Stimulated activated naive CD4-positive, alpha-beta T cell (primary cell): ENCODE measurements at places on chromosomes 16 and 17.

DNA sequence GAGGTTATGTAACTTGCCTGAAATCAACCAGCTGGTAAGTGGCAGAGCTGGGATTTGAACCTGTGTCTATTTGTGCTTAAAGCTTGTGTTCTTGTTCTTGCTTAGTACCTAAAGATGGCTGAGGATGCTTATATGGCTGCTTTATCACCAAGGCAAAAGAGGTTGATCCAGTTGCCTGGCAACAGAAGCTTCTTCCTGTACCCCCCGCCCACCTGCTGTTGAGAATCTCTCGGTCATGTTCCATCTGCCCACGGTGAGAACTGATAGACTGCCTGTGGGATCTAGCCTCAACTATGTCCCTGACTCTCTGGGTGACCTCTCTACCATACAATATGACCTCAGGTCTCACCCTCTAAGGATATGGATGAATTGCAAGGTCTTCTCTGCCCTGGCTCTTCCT lies 60.7 kb downstream of the ABCC6 start:
- no peak for DNase-seq

DNA sequence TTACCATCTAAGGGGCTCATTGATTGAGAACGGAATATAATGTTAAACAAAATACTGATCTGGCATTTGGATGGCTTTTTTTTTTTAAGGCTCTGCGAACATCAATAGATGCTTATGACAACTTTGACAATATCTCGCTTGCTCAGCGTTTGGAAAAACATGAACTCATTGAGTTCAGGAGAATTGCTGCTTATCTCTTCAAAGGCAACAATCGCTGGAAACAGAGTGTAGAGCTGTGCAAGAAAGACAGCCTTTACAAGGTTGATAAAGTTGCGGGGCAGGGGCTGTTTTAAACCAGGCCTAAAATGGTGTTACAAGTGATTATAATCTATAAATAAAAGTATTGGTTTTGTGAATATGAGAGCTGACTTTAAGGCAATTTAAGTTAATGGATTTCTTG lies 22.3 kb downstream of the PTRH2 start:
- DNase-seq: no peak

- DNase-seq: no peak
Observed at GRCh38 chr17:60278237-60278636, 113.7 kb downstream of the USP32 start.

GRCh38 chr16:57522960-57523359 lies 13.4 kb downstream of the CCDC102A start:
- no peak for DNase-seq

GRCh38 chr17:41024697-41025096 lies 2.3 kb downstream of the KRTAP1-5 start:
- no peak for DNase-seq

DNA sequence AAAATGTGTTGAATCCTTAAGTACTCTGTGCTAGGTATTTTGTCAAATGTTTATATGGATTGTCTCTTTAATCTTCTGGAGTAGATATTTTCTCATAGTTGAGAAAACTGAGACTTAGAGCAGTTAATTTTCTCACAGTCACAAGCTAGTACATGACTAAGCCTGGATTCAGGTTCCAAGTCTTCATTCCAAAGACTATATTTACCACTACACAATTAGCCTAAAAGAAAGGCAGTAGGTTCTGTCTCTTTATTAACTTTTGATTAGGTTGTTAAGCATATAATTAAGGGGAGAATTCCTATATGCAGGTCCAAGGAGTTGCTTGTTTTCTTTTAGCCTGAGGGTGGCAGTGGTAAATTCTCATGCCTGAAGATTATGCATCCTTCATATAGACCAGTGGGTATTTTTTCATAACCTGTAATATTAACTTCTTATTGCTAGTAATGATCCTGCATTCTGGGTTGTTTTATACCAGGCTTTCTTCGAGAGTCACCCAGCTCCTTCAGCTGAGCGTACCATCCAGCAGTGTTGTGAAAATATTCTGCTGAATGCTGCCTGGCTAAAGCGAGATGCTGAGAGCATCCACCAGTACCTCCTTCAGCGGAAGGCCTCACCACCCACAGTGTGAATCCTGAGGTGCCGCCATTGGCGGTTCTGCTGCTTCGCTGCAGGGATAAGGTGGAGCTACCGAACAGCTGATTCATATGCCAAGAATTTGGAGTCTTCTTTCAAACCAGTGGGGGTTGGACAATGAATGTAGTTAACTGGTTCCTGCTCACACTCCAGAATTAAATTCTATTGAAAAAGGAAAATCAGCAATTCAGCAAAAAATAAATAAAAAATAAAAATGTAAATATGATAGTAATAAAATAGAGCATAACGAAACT lies 28.2 kb upstream of the KPNB1 start:
- DNase-seq: no peak

DNA sequence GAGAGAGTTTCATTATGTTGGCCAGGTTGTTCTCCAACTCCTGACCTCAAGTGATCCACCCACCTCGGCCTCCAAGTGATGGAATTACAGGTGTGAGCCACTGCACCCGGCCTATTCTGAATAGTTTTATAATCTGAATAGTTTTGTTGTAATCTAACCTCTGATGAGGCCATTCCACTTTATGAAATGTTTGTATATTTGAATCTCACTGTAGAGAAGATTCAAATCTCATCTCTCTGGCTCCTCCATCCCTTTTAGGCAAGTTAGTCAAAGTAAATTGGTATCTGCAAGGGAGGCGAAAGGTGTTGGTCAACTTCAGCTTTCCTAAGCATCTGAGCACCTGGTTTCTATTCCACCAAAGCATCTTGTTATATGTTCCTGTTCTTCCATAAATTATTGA lies 131.2 kb downstream of the BRIP1 start:
- DNase-seq: no peak

DNA sequence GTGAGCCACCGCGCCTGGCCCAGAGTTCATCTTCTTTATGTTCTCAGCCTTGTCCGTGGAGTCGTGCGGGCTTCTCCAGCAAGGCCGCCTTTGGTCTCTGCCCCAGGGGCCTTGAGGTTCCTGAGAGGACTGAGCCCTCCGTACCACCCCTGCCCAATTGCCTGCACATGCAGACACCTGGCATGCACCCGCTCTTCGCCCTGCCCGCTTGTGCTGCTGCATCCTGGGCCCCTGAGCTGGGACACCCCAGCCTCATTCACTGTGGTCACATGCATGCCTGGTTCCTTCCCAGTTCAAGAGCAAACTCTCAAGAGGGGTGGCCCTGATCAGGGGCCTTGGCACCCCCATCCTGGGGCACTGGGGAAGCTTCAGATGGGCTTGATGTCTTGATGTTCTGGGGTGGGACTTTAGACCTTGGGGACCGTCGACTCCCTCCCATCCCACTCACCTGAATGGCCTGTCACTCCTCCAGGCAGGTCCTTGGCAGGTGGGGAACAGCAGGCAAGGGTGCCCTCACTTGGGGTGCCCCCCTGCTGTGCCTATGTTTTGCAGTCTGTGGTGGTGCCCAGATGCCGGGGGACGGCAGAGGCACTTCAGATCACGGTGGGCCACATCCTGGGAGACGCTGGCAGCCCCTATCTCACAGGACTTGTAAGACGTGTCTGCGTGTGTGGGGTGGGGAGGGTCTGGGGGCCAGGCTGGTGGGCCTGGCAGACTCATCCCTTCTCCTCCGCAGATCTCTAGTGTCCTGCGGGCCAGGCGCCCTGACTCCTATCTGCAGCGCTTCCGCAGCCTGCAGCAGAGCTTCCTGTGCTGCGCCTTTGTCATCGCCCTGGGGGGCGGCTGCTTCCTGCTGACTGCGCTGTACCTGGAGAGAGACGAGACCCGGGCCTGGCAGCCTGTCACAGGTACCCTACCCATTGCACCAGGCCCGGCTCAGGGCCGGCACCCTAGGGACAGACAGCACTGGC lies 12.7 kb upstream of the SPNS2 start:
- DNase-seq: peak; percentile 47

DNA sequence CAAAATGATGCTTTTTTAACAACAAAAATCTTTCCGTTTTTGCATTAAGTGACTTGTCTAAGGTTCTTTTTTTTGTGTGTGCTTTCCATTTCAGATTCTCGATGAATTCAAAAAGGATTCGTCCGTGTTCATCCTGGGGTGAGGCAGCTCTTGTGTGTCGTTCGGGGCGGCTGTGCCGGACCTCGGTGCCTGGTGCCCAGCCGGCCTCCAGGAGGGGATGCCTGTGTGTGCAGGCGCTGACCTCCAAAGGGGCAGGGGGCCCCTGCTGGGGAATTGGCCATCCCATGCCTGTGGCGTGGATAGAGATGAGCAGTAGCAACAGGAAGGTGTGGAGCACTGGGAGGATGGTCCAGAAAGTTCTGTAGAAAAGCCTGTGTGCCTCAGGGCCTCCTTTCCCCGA lies 101.7 kb downstream of the PLCG2 start:
- no peak for DNase-seq

DNA sequence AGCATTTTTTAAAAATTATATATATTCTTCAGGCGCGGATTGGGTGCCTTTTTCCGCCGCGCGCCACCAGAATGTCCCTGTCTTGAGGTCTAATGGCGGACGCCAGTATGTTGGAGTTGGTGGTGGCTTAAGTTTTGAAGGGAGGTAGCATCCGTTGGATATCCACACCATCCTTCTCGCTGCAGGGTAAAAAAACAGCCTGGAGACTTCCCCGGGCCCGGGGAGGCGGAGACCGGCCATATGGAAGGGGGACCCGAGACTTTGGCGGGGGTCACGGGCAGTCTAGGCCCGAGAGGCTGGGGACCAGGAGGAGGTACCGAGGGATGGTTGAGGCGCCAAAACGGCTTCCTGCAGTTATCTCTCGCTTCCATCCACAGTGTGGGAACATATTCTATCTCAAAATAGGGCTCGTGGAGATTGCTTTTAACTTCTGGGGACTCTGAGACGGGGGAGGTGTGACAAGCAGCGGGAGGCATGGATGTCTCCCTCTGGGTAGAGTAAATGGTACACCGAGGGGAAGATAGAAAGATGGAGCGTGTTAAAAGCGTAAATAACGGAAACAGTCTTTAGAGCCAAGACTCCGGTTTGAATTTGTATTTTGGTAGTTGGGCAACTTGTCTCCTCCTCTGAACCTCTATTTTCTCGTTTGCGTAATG lies at the start of gene SF3B3:
SF3B3 (plus strand) TSS at position 74 of the 656 bp plus-strand sequence. CDS start 2,841 bp downstream, outside the sequence.
- peak; percentile 93 for DNase-seq

GRCh38 chr16:64478252-64478906 lies 643.5 kb downstream of the CDH11 start:
- no peak for DNase-seq

DNA sequence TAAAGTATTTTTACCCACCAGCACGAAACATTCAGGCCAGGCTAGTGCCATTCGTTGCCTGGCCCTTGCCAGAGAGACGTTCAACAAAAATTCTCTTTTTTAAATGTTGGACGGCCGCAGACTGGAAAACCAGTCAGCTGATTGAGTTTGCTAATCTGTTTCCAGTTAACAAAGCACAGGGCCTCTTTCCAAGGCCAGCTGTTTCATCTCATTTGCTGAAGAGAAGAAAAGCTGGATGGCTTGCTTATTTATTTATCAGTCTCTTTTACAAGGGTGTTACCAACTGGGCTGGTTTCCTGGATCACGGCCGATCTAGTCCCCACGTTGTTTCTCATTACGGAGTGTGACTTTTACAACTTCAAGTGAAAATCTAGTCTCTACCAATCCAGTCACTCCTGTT lies 418.7 kb upstream of the DYNLRB2 start:
- DNase-seq: no peak

DNA sequence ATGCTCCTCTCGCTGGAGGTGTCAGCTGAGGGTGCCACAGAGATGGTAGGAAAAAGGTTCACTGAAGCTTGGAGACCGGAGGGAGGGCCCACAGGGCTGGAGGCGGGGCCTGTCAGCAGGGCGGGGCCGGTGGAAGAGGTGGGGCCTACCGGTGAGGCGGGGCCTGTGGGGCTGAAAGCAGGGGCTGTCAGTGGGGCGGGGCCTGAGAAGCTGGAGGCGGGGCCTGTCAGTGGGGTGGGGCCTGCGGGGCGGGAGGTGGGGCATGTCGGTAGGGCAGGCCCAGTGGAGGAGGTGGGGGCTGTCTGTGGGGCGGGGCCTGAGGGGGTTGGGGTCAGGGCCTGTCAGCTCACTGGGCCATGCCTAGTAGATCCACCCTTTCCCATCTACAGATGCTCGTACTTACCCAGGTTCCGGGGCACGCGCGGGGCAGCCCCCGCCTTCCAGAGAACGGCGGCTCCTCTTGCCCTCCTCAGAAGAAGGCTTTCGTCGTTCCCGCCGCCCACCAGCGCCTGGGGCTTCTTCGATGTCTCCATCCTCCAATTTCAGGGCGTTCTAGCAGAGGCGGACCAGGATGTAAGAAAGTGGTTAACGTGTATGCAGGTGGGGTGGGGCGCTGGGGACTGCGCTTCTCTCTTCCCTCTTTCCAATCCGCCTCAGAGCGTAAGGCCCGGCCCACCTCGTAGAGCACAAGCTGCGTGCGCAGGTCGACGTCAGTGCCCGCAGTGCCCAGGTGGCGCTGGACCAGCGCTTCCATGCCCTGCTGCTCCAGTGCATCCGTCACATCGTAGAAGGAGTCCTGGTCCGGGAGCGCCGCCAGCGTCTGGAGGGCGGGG lies 9.8 kb downstream of the TMEM208 start:
- peak; percentile 36 for DNase-seq

DNA sequence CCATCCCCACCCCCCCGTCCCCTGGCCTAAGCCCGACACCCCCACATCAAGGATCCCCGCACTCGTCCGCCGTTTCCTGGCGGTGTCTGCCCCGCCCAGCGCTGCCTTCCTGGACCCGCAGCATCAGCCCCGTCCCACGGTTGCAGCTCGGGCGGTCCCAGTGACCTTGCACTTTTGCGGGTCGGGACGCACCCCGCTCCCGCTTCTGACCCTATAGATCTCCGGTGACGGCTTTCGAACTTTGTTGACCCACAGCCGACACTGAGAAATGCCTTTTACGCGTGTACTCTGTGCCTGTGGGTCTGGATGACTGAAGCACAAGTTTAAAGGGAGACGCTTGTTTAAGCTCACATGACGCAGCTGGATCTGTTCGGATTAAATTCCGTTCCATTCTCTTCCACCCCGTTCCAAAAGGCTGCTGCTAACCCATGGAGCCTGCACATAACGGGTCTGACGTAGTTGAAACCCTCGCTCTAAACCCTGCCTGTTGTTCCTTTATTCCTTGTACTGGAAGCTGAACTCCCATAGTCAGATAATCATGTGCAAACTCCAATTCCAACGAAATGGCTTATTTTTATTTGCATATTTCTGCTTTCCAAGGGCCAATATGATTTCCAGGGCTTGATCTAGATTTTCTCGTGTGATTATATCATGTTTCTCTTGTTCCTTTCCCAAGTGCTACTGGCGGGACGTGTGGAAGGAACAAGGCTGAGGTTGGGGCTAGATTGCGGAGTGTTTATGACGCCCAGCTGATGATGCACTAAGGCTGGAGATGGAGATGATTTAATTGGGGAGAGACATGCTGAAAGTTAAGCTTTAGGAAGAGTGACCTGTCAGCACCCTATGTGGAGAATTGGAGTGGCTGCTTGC lies 834 bp downstream of the FLYWCH1 start:
- peak; percentile 38 for DNase-seq

DNA sequence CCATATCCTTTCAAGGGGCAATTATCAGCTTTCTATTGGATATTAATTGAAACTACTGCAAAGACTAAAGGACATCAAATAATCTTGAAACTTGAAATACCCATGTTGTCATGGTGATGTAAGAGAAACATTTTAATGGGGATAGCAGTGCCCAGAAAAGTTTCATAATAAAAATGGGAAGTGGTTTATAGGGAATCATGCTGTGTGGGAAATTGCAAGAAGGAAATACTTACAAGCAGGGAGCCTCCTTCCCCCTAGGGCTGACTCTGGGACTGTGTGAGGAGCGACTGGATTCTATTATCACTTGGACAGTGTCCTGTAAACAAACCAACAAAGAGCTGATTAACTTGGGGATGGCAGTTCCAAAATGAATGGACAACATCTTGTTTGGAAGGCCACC lies 1393.1 kb upstream of the GOT2 start:
- DNase-seq: no peak
